Stimulated activated CD4-positive, alpha-beta T cell treated with anti-CD3 and anti-CD28 coated beads, Interleukin-1b, Interleukin-23, amount 100 ng/mL, for 4 hours (primary cell): ENCODE measurements at places on chromosomes 4 and X.

- no peak for DNase-seq
These were observed 6.4 kb upstream of the SEPTIN11 start for GRCh38 chr4:76943129-76943620.

GRCh38 chrX:69503782-69504625 lies at the start of gene NALF2:
TSS of gene NALF2 (plus strand) at chrX:69504326. CDS start at chrX:69505283, 957 bp downstream.
- no peak for DNase-seq

- no peak for DNase-seq
These were observed 46.0 kb upstream of the CLNK start for GRCh38 chr4:10730590-10730989.

DNA sequence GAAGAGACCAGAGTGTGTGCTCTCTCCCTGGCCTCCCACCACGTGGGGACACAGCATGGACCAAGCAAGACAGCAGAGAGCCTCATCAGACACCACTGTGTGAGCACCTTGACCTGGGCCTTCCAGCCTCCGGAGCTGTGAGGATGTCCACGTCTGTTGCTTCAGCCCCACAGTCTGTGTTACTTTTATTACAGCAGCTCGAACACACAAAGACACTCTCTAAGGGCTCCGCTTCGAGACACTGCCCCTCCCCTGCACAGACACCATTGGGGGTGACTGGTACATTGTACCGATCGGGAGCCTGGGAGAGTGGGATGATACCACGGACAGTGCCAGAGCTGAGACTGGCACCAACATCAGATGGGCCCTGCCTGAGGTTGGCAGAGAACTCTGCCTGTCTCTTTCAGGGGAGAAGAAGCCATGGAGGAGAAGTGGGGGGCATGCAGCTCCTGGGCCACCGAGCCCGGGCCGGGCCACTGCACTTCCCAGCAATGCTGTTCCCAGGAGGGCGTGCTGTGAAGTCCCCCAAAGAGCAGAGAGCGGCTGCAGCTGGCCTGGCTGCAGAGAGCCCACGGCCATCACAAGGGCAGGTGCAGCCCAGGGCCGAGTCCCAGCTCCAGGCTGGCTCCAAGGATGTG lies 48.1 kb upstream of the HMX1 start:
- no peak for DNase-seq

DNA sequence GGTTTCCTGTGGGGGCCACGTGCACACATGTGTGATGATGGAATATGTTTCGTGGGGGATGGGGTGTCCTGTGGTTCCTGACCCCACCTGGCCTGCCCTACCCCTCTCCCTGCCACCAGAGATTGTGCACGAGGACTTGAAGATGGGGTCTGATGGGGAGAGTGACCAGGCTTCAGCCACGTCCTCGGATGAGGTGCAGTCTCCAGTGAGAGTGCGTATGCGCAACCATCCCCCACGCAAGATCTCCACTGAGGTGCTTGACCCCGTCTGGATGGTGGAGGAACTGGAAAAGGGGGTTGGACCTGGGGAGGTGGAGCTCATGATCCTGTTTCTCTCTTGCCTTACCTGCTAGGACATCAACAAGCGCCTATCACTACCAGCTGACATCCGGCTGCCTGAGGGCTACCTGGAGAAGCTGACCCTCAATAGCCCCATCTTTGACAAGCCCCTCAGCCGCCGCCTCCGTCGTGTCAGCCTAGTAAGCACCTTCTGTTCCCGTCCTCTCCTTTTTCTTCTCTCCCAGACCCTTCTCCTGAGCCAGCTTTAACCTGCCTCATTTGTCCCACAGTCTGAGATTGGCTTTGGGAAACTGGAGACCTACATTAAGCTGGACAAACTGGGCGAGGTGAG lies 5.9 kb downstream of the CDK16 start:
- no peak for DNase-seq

DNA sequence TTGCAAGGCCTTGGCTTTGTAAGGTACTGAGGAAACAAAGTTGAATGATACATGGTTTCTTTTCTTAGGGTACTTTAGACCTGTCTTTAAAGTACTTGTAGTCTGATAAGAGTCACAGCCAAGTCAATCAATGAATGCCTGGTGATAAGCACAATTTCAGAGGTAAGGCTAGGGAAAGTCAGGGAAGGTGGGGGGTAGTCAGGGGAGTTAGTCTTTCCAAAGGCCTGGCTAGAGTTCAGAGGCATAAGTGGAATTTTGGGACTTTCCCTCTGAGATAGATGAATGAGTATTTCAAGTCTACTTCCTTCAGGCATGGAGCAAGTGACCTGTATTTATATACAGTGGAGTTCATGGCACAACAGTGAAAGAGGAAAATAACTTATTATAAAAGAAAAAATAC lies 78.3 kb downstream of the SLC4A4 start:
- no peak for DNase-seq

DNA sequence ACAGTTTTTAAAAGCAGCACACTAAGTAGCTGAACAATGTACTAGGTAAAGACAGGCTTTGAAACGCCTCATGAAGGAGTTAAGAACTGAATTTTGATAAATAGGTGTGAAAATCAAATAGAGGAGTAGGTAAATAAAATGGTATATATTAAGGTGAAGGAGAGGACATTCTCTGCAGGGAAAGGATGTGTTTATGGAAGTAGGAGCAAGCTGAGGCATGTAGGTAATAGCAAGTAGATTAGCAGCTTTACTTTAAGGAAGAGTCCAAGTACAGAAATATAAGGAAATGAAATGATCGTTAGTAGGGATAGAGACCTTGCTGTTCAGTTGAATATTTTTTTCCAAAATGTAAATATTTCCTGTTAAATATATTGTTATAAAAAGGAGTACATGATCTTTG lies 12.5 kb downstream of the METAP1 start:
- DNase-seq = no peak

- DNase-seq = peak; percentile 2
These were observed at the start of gene FAM47E for GRCh38 chr4:76251441-76252270. TSS of gene FAM47E (plus strand) at chr4:76251721. CDS start at chr4:76251747, 26 bp downstream.

- DNase-seq = no peak
These were observed 198.7 kb downstream of the TMA16 start for GRCh38 chr4:163693211-163693610.

DNA sequence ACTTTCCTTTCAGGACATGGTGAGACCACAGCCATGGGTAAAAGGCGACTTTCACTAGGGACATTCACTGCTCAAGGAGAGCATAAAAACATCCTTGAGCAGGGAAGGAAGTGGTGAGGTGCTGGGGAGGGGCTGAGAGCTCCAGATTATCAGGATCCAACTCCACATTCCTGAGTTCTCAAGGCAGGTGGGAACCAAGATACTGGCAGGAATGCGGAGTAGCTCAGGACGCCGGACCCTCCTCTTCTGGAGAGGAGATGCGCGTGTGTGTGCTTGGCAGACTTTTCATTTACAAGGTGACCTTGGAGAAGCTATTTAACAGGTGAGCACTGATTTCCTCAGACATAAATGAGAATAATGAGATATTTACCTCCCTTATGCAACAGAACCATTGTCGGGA lies 41.3 kb upstream of the TXK start:
- no peak for DNase-seq

DNA sequence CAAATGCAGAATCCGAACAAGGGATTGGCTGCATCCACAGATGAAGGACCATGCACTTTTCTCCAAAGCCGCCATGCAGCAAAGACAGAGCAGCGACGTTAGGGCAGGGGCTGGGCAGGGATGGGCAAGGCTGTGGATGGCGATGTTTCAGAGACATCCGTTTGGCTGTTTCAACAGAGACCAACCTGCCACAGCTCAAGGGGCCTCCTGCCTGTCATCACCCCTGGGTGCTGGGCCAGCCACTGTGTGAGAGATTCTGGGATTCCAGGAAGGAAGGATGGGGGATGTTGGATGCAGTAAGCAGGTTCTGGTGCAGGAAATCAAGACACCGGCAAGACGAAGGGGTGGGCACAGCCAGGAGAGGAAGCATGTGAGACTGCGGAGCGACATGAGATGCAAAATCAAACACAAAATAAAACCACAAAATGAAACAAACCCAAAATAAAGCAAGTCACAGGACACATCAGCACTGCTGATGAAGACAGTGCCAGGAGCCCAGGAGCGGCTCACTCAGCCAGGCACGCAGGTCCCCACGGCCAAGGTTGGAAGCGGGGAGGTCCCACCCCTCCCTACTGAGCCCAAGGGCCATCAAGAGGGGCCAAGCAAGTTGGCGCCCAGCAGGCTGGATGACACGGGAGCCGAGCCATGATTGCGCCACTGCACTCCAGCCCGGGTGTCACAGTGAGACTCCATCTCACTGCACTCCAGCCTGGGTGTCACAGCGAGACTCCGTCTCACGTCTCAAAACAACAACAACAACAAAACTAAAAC lies 68.1 kb downstream of the FAM53A start:
- no peak for DNase-seq

GRCh38 chr4:89397441-89397840 lies 89.8 kb upstream of the GPRIN3 start:
- DNase-seq = no peak

DNA sequence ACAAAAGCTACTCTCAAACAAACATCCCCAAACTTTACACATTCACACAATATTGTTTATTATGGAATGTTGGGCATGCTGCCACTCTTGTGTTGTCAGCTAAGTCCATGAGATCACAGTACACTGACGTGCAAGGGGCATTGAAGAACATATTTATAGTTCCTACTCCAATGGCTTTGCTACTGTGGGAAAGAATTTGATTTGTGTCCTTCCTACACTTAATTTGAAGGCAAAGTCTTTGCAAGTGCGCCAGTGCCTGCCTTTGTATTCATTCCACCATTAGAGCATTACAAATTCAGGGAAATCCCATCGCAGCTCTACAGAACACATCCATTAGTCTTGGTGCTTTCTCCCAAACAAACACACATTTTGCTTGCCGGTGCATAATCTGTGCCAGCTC lies 45.4 kb upstream of the FTHL17 start:
- DNase-seq = no peak

DNA sequence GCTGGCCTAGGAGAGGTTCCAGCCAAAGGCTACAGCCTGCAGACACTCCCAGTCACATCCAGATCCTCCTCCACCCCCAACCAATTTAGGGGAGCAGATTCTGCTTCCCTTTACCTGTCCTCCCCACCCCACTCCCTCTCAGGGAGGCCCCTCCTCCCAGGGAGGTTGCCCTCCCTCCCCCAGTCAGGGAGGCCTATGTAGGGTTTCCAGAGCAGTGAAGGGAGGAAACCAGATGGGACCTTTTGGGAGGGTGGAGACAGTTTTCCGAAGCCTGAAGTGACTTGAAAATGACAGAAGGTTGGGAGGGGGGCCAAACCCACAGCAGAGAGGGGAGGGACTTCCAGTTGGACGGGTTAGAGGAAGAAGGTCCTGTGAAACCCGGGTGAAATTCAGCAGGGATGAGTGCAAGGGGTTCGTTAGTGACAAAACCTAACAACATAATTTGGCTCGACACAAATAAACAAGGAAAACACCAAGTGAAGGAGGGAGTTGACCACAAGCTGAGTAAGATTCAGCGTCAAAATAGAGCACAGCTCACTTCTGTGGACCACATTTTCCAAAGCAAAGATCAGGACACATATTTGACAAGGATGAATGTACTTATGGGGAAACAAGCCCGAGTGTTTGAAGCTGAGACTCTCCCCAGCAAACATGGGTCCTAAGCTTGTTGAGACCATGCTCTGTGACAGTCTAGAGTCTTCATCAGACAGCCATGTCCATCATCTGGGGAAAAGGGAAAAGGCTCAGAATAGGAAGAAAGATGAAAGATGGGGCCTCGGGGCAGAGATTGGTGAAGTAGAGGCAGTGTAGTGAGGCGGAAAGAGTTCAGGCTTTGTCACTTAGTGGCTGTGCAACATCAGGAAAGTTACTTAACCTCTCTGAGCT lies 46.4 kb downstream of the PRPS1 start:
- DNase-seq = no peak

DNA sequence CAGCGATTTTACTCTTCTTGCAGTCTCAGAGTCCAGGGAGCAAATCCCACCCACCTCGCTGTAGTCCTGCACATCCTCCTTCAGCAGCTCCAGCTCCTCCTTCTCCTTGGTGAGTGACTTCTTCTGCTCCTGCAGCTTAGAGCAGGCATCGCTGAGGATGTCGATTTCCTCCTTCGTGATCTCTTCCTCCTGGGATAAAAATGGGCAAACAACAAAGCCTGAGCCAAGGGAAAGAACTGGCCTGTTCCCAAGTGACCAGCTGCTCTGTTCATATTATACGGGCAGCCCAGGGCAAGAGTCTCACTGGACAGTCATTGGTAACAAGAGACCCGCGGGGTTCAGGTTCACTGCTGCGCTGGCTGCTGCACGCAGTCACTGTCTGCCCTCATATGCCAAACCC lies 26.2 kb downstream of the FGFR3 start:
- no peak for DNase-seq

DNA sequence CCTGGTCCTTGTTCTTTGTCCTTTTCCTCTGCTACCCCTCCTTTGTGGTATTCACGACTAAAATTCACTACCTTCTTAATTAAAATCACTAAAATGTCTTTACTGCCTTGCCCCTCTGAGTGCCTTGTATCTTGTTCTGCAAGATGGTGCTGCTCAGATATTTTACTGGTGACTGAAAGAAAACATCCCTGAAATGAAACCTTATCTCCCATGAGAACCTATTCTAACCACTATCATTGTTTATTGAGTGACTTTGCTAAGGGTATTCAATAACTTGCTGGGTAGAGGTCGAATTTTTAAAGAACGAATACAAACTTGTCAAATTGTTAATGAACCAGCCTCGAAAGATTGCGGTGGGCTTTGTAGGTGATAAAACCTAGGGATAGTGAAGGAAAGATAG lies 52.8 kb downstream of the SPRY1 start:
- DNase-seq = no peak

DNA sequence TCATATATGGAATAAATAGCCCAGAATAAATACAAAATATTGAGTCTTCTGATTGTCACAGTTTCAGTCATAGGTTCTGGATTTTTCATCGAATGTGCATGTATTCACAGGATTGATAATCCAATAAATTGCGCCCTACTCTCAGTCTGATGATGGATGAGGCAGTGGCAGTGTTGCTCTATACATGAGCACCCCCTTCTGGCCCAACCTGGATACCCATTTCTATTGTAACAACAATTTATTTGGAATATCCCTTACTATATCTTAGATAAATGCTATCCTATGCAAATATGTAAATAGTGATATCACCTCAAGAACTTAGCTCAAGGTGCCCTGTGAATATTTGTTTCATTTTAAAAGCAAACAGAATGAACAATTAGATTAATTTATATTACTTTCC lies 733.7 kb upstream of the PABPC4L start:
- DNase-seq = no peak

GRCh38 chrX:134727363-134727762 lies 69.1 kb upstream of the PLAC1 start:
- DNase-seq = no peak

- DNase-seq = no peak
These were observed 43.3 kb downstream of the NCAPG start for GRCh38 chr4:17854036-17854435.

DNA sequence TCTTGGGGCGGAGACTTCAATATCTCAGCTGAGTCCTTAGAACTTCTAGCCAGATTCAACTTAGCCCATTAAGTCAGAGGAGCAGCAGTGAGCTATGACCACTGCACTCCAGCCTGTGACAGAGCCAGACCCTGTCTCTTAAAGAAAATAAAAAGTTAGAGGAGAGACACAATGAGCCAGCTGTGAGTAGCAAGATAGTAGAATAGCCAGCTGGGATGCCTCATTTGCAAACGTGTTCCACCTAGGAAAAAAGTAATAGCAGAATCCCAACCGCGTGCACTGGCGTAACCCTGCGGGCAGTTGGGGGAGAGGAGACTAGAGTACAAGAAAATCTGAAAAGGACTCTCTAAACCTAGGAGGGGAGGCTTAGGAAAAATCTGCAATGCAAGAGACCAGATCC lies 133.2 kb upstream of the ANXA3 start:
- no peak for DNase-seq

- no peak for DNase-seq
These were observed 77.3 kb upstream of the IGSF1 start for GRCh38 chrX:131366407-131366806.
